ENCODE measurements at places on chromosomes 5 and 9.

- DNase-seq, result no peak
These were observed 69.8 kb downstream of the YIPF5 start for GRCh38 chr5:144100702-144101101.

DNA sequence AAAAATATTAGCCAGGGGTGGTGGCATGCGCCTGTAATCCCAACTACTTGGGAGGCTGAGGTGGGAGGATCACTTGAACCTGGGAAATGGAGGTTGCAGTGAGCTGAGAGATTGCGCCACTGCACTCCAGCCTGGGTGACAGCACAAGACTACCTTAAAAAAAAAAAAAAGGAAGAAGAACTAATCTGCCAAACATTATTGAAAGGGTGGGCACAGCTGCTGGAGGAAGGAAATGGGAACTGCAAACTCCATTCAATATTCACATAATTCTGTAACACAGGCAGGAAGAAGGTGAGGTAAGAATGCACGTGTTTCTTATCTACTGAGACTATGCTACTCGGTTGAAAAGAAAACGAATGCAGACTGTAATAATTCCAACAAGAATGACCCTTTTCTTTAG lies 121.1 kb upstream of the GNA14 start:
- DNase-seq, result no peak

GRCh38 chr5:94841598-94842322 lies 223.3 kb downstream of the SLF1 start:
- no peak for DNase-seq

GRCh38 chr5:74064225-74064624 lies 438.2 kb downstream of the ARHGEF28 start:
- DNase-seq, result no peak

GRCh38 chr5:9514968-9515367 lies 30.9 kb downstream of the SEMA5A start:
- DNase-seq, result no peak

DNA sequence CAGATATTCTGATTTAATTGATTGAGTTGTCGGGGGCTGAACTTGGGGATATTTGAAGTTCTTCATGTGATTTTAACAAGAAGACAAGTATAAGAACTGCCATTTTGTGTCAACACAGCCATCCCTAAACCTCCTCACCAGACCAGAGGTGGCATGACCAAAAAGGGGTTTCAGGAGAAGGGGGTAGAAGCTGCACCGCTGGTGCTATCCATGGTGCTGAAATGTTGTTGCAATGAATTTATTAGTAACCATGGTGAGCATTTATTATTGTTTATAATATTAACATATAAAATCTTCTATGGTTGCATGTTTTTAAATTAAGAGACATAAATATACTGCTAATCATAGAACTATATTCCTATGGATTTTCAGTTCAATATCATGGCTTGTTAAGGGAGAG lies 72.3 kb downstream of the GNA14 start:
- no peak for DNase-seq

DNA sequence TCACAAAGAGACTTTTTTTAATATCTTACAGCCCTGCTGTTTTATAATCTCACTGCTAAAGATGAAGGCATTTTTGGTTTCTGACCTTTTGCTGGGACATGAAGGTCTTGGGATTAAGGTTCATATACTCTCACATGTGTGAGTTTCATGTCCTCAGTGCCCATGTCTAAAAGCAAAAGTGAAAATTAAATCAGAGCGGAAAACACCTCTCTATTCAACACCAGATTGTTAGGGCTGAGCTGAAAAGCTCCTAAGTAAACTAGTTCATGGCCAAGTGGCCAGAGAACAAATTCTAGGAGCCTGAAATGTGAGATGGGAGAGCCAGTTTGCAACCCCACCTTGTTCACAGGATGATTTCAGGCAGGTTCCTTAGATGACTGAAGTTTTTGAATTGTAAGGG lies 110.9 kb downstream of the GRIA1 start:
- DNase-seq, result no peak

DNA sequence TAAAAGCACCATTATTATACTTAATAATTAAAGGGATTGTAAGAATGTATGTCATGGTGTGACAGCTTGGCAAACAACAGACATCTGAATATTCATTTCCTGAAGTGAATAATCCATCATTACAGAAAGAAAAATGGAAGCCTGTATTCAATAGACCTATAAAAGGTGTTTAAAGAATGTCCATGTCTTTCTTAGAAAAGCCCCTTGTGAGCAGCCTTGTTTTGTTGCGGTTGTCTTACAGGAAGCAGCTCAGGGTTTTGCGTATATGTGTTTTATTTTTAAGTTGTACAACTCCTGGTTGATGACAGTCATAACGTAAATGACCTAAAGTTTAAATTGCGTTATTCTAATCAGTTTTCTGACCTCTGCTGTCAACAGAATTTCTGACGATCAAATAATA lies 53.8 kb downstream of the CAST start:
- DNase-seq, result no peak

- no peak for DNase-seq
These were observed 6.0 kb downstream of the TMEM171 start for GRCh38 chr5:73126381-73126780.

- DNase-seq, result no peak
These were observed 63.8 kb downstream of the MACROH2A1 start for GRCh38 chr5:135335031-135335828.

DNA sequence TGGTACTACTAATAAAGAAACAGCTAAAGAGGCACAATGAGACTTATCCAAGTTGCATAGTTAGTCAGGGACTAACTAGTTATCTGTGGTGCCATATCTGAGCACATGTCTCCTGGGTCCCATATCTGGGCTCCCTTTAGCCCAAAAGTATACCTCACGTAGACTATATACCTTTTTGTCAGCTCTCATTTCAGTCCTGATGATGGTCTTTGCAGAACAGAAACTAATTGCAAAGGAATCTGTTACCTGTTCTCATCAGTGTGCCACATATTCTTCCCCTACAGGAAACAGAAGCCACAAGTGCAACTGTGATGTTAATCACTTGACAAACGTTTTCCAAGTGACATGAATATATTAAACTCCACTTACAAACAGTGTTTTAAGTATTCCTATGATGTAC lies 395.2 kb downstream of the KIAA0825 start:
- no peak for DNase-seq

- DNase-seq, result no peak
These were observed 965 bp downstream of the PTGDS start for GRCh38 chr9:136978073-136978864.

GRCh38 chr5:68224509-68225187 lies 9.1 kb downstream of the PIK3R1 start:
- DNase-seq, result no peak

- DNase-seq, result no peak
These were observed at the start of gene LHX2 for GRCh38 chr9:124011460-124012301. Gene LHX2, plus strand, starts transcription at chr9:124011768. Its CDS starts 581 bp downstream, at chr9:124012349.

DNA sequence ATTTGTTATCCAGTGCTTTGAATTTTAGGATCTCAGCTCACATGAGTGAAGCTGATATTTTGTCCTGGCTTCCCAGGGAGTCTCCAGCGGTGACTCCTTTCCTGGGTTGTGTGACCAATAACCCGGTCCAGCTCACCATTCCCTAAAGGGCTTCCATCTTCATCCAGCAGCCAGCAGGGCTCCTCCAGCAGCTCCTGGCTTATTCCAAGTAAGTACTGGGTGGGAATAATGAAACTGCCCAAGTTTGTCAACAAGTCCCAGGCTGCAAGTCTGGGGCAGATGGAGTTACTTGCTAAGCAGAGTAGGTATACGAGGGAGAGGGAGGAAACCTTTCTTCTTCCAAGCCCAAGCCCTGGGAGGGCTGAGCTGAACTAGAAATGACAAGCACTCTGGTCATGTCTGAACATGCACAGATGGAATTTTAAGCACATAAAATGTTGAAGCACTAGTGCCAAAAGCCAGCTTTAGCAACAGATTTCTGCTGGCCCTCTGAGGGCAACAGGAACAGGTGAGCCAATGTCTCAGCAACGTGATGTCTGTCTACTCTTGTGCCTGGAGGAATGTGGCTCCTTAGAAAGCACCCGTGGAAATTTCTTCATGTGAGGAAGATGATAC lies 153.7 kb upstream of the DAPK1 start:
- no peak for DNase-seq

- DNase-seq, result no peak
These were observed 84.8 kb downstream of the MVB12B start for GRCh38 chr9:126411225-126411947.

DNA sequence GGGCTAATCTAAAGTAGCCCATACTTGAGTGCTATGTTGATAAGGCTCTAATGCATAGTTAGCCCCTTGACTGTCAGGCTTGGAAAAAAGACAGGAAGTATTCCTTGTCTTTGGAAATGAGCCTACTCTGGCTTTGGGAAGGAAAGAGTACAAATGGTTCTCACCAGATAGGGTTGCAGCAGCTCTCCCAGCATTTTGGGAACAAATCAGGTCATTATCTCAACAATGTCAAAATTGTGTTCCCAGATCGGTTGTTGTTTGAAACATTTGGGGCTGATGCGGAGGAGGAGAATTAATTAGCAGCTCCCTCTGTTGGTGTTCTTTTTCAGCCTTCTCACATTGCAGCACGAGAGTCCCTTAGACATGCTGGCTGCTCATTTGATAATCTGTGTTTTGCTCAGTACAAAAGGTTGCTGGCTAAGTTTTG lies 294.7 kb upstream of the DMRT1 start:
- no peak for DNase-seq

DNA sequence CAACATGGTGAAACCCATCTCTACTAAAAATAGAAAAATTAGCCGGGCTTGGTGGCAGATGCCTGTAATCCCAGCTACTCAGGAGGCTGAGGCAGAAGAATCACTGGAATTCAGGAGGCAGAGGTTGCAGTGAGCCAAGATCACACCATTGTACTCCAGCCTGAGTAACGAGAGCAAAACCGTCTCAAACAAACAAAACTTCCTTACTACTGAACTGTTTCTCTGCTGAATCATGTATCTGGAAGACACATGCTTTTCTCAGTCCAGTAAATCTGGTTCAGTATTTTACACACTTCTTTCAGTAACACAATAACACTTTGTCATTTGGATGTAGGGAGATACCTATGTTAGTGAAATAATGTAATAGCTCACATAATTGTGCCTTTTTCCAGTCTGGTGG lies 7.9 kb downstream of the TRMT10B start:
- no peak for DNase-seq

DNA sequence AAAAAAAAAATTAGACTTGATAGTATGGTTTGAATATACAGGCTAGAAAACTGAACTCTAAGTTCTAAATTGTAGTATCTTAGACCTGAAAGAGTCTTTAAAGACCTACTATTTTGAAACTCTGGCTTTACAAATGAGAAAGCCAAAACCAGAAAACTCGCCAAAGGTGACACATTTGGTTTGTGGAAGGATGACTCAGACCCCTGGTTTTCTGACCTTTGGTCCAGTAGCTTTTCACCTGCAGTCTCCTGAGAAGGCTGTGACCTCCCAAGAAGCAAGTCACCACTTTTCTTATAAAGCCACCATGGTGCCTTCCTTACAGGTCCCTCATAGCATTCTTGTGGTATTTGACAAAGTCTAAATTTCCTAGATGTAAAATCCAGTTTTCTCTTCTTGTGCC lies 102.1 kb upstream of the CEP78 start:
- no peak for DNase-seq

DNA sequence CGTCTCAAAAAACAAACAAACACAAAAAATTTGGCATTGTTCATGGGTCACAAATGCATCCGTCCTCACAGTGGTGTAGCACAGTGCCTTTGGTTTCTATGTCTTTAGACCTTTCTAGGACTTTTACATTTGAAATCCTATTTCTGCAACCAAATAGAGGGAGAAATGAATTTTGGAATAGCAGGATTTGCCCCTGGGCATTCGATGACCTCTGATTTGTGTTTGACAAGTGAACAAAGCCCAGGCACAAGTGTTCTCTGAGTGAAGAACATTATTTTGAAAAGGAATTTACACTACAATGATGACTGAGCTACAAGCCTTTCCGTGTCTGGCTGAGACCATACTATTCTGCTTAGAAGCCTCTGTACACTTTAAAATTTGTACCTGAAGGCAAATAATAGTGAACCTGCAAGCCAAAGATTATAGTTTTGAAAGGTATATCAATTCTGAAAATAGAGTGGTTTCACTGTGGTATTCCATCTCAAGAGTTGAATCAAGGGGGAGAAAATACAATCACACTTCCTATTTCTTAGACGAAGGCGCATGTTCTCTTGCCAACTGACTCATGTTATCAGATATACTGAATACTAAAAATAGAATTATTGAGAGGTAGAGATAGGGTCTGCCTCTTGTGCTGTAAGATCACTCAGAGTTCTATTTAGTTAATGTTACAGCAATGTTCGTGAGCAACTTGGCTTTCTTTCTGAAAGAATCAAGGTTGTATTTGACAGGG lies 297.6 kb downstream of the KDM4C start:
- DNase-seq, result no peak

- DNase-seq, result no peak
These were observed 128.1 kb upstream of the RPS23 start for GRCh38 chr5:82406205-82406773.

- DNase-seq, result no peak
These were observed 209.5 kb upstream of the TARS1 start for GRCh38 chr5:33231214-33231710.

- DNase-seq, result no peak
These were observed 487.9 kb upstream of the DAP start for GRCh38 chr5:11248966-11249365.

GRCh38 chr9:128642675-128643245 lies 13.9 kb downstream of the DYNC2I2 start:
- DNase-seq, result no peak

GRCh38 chr5:59799668-59800346 lies 93.7 kb downstream of the PDE4D start:
- no peak for DNase-seq

GRCh38 chr5:62473209-62473608 lies 60.6 kb downstream of the IPO11 start:
- DNase-seq, result no peak

DNA sequence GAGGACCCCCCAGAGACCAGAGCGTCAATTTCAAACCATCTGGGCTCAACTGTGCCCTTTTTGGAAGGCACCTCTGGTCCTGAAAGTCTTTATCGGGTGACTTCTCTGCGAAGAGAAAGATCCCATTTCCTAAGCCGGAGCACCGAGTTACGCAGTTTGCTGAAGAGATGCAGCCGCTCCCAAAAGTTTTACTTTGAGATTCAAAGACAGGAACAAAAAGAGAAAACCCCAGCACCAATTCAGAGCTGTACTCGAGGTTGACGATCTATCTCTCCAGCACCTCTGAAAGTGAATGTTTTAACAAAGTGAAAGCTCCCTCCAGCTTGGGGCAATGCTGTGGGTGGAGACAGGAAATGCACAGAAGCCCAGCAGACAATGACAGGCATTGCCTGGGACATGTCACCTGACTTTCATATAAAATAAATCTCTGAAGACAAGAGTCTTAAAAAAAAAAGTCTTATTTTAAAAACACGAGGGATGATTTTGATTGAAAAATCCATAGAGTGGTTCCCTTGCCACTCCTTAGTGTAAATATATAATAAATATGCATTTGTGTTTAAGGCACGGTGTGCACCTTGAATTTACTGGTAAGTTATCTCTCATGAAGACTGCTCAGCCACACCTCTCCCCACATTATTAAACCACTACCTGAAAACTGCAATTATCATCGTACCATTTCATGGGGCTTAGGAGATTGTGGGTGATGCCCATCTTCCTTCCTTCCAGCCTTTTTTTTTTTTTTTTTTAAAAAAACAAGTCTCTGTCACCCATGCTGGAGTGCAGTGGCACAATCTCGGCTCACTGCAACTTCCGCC lies 79.9 kb downstream of the FNBP1 start:
- peak; percentile 42 for DNase-seq
